EH (cell line): ENCODE measurements at places on chromosomes 13 and 19.

GRCh38 chr19:29774126-29774525 is 37.7 kb upstream of the CCNE1 start:
- no peak for DNase-seq

- DNase-seq = peak; percentile 86
Observed at GRCh38 chr19:18809149-18809868, 18.2 kb upstream of the COMP start.

DNA sequence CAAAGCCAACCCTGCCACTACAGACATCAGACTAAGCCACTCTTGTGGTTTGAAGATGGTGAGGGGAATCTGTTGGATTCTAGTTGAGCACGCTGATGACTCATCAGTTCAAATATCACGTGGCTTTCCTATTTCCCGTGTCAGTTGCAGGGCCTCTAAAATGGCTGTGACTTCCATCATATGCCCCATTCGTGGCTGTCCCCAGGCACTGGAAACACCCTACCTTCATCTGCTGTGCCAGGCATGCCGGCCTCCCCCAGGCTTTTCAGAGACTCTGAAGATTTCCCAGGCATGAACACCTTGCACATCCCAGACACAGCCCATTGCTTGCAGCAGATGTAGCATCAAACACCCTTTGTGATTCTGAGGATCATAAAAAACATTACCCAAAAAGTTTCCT is 659.9 kb downstream of the UQCRFS1 start:
- no peak for DNase-seq

DNA sequence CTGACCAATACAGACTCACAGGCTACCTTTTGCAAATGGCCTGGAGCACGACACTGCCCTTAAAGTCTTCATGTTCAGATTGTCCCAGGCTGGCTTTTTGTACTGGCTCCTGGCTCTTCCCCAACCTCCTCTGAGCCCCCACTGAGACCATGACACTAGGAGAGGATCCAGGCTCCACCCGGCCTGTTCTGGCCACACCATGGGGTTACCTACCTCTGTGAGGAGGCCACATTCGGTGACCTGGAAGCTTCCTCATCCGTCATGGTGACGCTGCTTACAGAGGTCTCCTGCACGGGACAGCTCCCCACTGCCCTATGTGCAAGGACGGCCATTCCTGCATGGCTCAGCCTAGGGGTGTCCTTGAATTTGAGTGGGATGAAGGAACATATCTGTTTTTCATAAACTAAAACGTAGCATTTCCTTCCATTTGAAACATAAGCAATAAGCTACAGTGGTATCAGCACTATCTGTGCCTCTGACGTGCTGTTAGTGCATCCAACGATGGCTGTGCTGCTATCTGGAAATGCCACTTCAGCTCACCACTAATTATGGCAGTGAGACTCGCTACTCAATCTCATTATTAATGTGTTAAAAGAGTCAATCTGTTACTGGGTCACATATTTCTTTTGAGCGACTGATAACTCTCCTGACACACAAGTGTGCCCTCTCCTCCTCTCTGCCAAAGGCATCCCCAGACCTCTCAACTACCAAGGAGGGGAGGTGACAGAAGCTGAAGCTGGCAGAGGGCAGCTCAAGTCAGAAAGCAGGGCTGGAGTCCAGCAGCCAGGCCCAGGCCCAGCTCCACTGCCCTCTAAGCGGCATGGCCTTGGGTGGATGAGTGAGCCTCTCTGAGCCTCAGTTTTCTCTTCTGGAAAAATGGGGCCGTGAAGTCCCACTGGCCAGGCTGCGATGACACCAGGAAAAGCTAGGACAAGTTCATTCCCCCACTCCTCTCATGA is 29.6 kb downstream of the ELL start:
- DNase-seq = no peak

- DNase-seq = peak; percentile 7
Observed at GRCh38 chr19:6424195-6424938, at the start of gene KHSRP. TSS of gene KHSRP (minus strand) at chr19:6424811. CDS start at chr19:6424701, 110 bp downstream.

DNA sequence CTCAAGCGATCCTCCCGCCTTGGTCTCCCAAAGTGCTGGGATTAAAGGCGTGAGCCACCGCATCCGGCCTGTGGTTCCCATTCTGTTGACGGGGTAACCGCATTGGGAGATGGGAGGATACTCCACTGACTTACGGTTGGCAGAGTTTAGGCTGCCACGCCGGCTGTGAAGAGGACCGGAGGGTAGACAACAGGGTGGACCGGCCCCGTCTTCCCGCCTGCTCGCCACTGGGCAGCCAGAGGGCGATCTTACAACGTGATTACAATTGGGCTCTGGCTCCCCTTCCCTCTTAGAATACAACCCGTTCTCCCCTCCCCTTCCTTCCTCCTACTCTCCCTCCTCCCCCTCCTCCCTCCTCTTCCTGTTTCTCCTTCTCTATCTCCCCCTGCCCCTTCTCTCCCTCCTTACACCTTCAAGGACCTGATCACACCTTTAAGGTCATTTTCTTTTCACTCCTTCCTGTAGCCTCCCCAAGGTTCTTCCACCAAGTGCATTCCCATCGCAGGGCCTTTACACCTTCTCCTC is 957 bp upstream of the CCDC194 start:
- peak; percentile 73 for DNase-seq

DNA sequence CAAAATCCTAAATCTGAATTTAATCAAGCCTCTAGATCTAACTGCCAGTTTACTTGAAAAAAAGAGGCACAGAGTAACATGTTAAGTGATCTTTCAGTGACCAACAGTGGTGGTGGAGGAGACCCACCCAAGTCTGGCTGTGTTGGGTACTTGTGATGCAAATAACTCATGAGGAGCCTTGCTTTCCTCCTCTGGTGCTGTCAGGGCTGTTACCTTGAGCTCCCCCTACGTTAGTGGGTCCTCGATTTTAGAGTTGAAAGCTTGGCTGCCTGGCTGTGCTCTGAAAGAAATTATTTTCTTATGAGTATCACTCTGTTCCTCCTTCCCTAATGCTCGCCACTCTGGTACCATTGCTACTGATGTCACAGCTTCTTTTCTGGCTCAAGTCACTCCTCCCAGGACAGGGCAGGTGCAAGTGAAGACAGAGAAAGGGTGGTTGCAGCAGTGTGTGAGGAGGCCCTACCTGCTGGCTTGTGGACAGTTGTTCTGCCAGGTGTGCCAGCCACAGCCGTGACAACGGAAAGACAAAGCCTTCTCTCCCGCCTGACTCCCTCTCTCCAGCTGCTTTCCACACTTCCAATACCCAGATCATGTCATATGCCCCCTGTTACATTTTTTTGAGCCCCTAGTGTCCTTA is 6.5 kb upstream of the SUPT20H start:
- no peak for DNase-seq

GRCh38 chr19:7969555-7969939 is 26.1 kb upstream of the TIMM44 start:
- no peak for DNase-seq

- DNase-seq = peak; percentile 20
Observed at GRCh38 chr13:65461590-65461989, 1768.5 kb downstream of the PCDH9 start.

DNA sequence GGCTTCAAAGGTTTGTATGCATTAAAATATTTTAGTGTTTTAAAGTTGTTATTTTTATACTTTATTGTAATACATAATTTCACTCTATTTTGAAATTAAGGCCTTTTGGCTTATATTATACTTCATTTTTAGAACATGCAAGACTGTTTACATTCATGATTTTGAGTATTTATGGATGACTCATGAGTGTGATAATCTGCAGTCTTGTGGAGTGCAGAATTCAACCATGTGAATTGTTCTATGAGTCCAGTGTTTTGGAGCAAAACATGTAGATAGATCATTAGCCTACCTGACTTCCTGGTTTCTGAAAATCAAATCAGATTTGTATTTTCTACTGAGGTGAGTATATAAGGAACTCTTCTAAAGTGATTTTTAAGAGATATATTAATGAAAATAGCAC is 241.8 kb downstream of the PCCA start:
- peak; percentile 16 for DNase-seq

DNA sequence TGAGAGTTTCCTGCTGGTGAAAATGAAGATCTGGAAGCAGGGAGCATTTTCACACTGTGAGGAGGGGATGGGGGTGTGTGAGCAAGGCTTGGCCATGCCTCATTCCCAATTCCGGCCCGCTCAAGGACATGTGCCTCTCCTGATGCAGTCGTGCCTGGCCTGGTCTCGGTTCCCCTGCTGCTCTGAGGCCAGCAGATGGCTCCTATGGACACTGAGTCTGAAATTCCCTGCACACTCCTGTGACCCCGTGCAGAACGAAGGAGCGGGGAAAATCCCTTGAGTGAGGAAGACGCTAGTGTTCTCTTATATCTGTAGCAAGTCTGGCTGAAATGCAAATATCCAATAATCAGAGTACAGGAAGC is 363 bp upstream of the ZNF763 start:
- DNase-seq = no peak

- DNase-seq = no peak
Observed at GRCh38 chr19:41987141-41987860, 6.7 kb downstream of the ATP1A3 start.

DNA sequence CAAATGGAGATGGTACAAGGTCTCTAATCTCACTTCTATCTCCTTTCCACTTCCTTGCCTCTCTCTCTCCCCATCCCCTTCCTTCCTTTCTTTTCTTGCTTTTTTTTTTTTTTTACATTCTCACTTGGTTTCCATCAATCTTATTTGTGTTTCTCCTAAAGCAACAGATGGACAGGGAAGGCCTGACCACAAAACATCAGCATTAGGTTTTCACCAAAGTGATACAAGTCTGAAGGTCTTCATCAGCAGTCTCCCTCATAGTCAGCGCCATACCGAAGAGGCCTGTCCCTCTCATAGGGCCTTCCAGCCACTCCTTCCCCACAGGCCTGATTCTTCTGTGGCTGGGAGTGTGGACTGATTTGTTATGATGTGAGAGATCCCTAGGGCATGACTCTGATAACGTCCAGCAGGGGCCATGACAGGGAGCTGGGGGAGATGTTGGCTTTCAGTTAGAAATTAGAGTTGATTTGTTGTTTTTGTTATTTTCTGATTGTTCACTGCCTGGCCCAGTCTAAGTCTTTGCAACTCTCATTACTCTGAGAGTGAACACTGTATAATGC is 158.7 kb downstream of the SLC7A1 start:
- DNase-seq = no peak

GRCh38 chr19:32674153-32674930 is 638 bp downstream of the ANKRD27 start:
- no peak for DNase-seq

DNA sequence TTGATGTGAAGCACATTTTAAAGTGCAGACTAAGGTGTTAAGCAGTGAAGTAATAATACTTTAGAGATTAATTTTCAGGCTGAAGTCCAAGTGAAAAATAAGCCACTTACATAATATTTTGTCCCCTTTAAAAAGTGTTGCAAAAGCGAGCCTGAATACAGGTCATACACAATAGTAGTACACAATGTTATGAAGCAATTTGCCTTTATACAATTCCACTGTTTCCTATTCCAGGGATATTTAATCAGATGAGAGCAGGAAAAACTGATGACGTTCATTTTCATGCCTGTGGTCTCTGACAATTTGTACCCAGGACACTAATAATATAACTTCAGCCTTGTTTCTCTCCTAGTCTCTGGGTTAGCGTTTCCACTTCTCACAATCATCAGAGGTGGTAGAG is 916.7 kb downstream of the PCDH9 start:
- peak; percentile 77 for DNase-seq

DNA sequence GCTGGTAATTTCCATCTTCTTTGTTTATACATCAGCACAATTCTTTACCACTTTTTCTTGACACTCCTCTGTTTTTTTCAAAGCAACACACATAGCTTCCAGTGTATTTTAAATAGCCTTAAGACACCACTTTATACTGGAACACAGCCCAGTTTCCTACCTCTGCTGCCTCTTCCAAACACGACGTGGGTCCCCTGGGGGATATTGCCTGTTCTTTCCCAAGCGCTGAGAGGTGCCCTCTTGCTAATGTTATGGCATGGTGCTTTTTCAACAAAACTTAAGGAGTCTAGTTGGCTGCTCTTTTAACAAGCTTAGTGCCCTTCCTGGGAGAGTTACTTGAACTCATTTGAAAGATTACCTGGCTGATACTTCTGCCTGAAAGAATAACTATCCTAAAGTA is 112.7 kb downstream of the OLFM4 start:
- DNase-seq = no peak

DNA sequence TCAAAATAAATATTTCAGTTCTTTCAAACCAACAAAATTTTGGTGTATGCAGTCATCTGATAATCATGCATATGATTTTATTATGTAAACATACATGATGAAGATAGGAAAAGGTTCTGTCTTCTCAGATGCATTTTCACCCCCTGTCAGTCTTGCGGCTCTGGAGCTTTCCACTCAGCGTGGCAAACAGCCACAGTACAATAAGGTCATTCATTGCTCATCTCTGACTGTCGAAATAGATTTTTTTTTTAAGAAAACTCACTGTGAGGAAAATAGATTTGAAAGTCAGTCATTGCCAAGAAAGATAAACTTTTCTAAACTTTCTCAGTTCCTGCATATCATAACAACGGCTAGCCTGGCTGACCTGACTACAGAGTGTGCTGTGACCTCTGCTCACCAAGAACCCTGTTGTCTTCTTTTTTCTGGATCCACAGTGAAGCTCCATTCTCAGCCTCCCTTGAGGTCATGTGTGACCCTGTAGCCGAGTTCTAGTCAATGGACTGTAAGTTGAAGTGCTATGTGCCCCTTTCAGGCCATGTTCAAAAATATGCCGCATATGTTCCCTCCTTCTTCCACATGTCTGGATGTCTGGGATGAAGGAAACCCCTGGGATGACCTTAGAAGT is 519.6 kb downstream of the KLF5 start:
- DNase-seq = no peak

DNA sequence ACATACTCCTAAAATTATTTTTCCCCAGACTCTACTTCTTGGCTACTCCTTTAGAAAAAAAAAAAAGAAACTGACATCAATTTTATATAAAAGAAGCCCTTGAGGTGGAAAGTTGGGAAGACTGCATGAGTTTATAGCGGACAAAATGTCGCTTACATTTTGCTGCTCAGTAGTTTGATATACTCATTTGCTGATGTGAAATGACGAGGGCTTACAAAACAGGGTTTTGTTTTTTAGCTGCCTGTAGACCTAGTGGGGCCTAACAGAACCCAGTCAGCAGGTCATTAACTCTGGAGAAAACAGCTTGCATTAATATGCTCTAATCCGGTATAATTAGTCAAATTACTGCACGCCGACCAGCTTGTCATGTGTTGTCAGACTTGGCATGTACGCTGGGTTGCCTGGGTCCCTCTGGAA is 37.6 kb upstream of the MAB21L1 start:
- DNase-seq = no peak

GRCh38 chr19:46528601-46529590 is 33.2 kb upstream of the PNMA8B start:
- no peak for DNase-seq

- no peak for DNase-seq
Observed at GRCh38 chr13:108278466-108278865, 8.9 kb downstream of the TNFSF13B start.

- no peak for DNase-seq
Observed at GRCh38 chr19:35618857-35619256, 6.3 kb downstream of the HAUS5 start.

DNA sequence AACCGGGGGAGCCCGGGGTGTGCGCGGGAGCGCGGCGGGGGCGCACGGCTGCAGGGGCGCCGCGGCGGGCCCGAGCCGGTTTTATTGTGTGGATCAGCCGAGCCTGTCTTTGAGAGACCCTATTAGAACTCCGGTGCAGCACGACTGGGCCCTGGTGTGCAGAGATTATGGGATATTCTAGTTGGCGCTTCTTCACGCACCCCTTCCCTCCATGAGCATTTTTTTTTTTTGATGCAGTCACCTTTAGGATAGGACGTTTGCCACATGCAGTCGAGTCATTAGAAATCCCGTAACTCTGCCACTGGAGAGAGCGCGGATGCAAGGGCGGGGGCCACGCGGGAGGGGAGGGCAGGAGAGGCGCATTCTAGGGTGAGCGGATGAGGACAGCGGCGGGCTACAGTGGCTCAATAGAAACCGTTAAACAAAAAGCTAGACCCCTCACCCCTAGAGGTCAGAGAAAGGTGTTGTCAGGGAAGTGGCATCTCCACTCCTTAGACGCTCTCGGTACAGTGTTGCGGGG is 3.7 kb downstream of the FGF9 start:
- no peak for DNase-seq
